H4 (cell line): ENCODE measurements at places on chromosomes 5 and 9. TPM values are rescaled to one million over a fixed set of nuclear protein-coding genes. Genes with fewer than 3 reads are reported as not detected.

SLC4A9 gene
- total RNA-seq = not detected in 2 replicates

GRCh38 chr9:15155826-15156225, 151.2 kb downstream of the TTC39B start:
- DNase-seq = no peak

- no peak for DNase-seq
These were observed 98.5 kb upstream of the SPATA31C2 start for GRCh38 chr9:88236511-88237478.

CDHR2 gene
- not detected in 2 replicates for total RNA-seq

CDKN2B gene
- total RNA-seq = not detected in 2 replicates

DNA sequence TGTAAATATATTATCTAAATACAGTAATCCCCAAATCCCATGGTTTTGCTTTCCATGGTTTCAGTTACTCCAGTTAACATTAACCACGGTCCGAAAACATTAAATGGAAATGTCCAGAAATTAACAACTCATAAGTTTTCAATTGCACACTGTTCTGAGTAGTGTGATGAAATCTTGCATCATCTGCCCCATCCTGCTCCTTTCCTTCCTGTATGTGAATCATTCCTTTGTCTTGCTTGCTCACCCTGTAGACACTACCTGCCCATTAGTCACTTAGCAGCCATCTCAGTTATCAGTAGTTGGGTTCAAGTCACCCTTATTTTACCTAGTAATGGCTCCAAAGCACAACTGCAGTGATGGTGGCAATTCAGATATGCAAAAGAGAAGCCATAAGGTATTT, 1568.5 kb upstream of the WWC1 start:
- DNase-seq = peak; percentile 76

IL9 gene
- not detected in 2 replicates for total RNA-seq

- DNase-seq = no peak
These were observed 5.8 kb downstream of the HMGCR start for GRCh38 chr5:75342836-75343235.

CATSPER3 gene
- 0.08 TPM in 1 of 2 replicates, not detected in the other for total RNA-seq

GRCh38 chr5:127863161-127863560, 160.0 kb downstream of the CCDC192 start:
- DNase-seq = no peak

- DNase-seq = no peak
These were observed 152.7 kb upstream of the ADRA1B start for GRCh38 chr5:159763562-159763961.

DNA sequence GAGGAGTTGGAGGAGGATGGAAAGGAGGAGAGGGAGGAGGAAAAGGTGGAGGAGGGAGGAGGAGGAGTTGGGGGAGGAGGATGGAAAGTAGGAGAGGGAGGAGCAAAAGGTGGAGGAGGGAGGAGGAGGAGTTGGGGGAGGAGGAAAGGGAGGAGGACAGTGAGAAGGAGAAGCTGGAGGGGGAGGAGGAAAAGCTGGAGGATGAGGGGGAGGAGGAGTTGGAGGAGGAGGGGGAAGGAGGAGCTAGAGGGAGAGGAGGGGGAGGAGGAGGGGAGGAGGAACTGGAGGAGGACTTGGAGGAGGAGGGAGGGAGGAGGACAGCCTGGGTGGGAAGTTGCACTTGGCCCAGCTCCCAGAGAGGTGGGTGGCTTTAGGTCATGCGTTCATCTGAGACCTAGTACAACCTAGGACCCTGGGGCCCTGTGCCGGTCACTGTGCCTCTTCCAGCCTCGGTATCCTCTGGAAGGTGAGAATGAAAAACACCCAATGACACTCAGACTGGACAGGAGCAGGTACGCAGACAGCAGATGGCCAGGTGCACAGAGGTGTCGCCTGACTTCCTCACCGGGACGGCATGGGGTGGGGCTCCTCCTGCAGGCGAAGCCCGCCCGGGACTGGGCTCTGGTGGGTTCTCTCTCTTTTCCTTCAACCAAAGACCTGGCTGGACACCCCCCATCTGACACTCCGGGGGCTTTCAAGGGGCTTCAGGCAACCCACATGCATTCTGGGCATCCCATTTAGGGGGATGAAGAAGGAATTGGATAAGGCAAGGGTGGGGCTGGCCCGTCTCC, 12.2 kb upstream of the SLC2A6 start:
- DNase-seq = no peak

- no peak for DNase-seq
These were observed 6.0 kb downstream of the F2RL2 start for GRCh38 chr5:76617229-76617628.

GRCh38 chr5:87268970-87269377, 1.3 kb downstream of the RASA1 start:
- no peak for DNase-seq

GRCh38 chr5:57221049-57221568, 47.2 kb downstream of the GPBP1 start:
- peak; percentile 11 for DNase-seq
